ENCODE measurements at places on chromosomes 11 and 22.

- no peak for DNase-seq
Measured at GRCh38 chr11:86099874-86100273, 31.0 kb upstream of the PICALM start.

DNA sequence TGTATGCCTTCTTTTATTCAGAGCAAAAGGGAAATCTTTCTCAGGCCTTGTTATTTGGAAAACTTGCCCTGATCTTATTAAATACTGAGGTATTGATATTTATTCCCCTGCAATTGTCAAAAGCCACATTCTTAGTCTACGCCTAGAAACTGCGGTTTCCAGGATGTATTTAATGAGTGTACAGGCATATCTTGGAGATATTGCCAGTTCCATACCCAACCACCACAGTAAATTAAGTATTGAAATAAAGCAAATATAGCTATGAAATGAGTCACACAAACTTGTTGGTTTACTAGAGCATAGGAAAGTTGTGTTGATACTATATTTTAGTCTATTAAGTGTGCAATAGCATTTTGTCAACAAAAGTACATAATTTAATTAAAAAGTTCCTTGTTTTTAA, 152.7 kb upstream of the CCDC179 start:
- no peak for DNase-seq

- DNase-seq: no peak
Measured at GRCh38 chr11:112514011-112514740, 253.5 kb upstream of the PLET1 start.

DNA sequence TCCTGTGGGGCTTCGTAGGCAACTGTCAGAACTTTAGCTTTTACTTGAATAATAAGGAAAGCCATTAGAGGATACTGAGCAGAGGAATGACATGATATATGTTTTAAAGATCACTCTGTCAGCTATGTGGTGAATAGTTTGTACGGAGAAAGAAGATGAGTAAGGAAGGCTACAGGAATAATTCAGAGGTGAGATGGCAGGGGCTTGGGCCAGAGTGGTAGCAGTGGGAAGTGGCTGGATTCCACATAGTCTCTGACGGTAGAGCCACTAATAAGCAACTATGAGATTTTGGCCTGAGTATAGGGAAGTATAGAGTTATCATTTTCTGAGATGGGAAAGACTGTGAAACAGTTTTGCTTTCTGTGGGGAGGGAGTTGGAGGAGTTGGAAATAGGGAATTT, 93.9 kb upstream of the MTMR2 start:
- DNase-seq: no peak

- DNase-seq: no peak
Measured at GRCh38 chr11:72833083-72833733, 19.0 kb downstream of the ATG16L2 start.

DNA sequence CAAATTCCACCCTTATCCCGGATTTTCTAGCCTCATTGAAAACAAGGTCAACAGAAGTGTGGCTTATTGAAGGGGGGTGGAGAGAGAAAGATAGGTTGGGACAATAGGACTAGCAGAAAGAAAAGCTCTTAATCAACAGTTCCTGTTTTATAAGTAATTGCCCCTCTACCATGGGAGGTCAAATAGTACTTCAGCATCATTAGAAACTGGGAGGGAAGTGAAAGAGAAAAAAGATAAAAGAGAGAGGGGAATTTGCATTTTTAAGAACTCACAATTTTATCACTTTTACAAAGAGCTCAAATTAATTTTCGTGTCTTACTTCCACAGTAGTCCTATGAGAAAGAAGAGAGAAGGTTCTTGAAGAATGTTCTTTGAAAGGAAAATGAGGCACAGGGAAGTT, 89.2 kb downstream of the AMOTL1 start:
- no peak for DNase-seq

GRCh38 chr22:35229865-35230264, 27.4 kb upstream of the HMGXB4 start:
- DNase-seq: no peak

DNA sequence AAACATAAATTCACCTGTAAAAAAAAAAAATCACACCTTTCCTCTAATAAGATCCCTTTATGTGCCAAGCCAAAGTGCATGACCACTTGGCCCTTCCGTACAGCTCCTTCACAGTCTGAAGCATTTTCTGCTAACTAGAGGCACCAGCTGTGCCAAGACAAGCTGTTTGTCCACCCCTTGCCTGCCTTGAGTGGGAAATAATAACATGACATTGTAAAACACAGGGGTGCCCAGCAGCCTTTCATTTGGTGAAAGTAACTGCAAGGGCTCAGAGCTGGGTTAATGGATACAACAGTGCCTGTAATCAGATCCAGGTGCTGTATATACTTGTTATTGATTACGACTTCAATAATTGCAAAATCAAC, 59.2 kb downstream of the DDIAS start:
- no peak for DNase-seq

DNA sequence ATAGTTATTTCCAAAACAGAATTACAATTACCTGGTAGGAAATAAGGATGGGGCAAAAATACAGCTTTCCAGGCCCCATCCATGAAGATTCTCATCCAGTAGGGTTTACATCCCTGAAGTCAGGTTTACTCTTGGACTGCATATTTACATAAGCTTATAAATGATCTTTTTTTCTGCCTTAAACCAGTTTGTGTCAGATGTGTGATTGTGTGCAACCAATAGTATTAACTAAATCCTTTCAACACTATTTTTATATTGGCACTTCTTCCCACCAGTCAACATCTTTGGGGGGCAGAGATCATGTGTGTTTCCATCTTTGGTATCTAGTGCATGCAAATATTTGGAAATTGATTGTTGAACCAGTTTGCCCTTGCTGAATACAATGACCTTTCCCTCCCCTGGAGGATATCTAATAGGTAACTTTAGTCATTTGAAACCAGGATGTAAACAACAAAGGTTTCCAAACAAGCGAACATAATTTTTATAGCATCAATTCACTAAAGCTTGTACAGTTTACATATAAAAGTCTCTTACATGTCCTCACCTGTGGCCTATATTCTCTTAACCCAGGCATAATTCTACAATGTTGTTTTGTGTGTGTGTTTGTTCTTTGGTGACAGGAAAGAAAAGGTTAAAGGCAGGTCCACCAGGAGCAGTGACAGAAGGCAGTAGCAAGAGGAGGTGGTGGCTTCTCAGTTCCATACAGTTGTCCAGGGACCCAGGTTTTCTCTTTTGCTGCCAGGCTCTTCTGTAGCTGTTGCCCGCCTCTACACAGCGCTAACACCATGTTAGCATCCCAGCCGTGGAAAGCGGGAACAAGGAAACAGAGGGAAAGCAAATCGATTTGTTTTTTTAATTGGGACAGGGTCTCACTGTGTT, 1.7 kb upstream of the ME3 start:
- no peak for DNase-seq

- no peak for DNase-seq
Measured at GRCh38 chr11:10503221-10503620, 37.8 kb downstream of the RNF141 start.

- DNase-seq: no peak
Measured at GRCh38 chr11:127308291-127308690, 307.7 kb upstream of the KIRREL3 start.

GRCh38 chr11:70886676-70887541, 365.5 kb downstream of the SHANK2 start:
- DNase-seq: no peak

GRCh38 chr11:66950112-66950535, 8.1 kb downstream of the PC start:
- no peak for DNase-seq

DNA sequence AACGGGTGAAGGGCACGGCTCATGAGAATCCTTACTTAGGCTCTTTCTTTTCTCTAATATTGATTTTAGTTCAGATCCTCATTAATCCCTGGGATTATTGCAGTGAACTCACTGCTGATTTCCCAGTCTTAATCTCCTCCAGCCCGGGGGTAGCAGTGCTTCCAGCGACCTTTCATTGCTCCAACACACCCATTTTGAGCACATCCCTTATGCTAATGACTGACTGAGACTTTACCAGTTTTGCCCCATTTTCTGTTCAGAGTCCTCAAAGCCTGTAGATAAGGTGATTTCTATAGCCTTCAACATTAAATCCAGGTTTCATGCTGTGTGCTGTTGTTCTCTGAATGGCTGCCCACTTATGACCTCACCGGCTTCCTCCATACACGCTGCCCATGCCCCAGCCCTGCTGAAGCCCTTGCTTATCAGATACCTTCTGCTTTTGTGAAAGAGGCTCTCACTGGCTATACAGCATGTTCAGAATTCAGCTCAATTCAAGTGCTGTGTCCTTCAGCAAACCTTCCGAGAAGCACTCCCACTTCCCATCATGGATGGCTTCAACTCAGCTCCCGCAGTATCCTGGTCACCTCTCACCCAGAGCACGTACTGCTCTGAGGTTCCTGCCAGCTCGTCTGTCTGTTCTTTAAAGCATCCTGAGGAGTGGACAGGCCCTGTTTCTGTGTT, 49.0 kb downstream of the PPFIA1 start:
- no peak for DNase-seq

GRCh38 chr11:118343981-118344515, at the start of gene CD3G:
CD3G (plus strand) TSS chr11:118344344; CDS start chr11:118344424, 80 bp downstream.
- peak; percentile 77 for DNase-seq

- no peak for DNase-seq
Measured at GRCh38 chr11:27507557-27508322, 1.2 kb upstream of the LIN7C start.

DNA sequence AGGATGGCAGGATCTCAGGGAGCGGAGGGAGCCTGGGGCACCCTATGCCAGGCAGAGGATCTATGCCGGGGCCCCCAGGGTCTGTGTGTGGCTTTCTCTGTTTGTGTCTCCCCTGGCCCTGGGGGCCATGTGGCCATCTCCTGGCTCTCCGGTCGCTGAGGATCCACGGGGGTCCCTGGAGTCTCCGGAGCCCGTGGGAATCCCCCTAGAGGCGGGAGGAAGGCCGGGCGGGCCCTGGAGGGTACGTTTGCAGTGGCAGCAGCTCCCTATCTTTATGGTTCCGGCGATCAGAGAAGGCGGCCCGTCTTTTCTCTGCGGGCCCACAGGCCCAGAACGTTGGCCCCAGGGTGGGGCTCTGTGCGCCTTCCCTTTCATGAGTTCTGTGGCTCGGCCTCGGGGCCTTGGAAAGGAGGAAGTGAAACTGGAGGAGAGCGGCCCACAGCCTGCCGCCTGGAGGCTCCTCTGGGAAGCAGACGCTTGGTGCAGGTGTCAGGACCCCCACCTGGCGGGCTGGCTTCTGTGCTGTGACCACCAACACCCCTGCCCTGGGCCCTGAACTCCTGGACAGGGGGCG, 82.1 kb downstream of the KCNQ1 start:
- peak; percentile 37 for DNase-seq

DNA sequence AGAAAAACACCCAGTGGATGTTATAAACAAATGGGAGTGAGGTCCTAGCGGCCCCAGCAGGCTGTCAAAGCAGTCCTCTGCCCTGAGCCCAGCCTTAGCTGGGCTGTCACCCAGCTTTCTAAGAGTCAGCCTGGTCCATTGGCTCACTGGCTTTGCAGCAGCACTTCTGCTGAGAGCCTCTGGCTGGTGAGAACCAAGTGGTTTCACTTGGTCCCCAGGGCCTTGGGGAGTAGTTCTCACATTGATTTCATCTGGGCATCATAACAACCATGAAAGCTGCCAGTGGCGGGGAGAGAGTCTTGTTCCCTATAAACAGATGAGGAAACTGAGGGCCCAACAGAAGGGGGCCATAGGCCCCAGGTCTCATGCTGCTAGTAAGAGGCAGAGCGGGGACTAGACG, 11.4 kb downstream of the SEC14L6 start:
- no peak for DNase-seq

- DNase-seq: no peak
Measured at GRCh38 chr11:78030429-78031325, 7.6 kb upstream of the KCTD14 start.

GRCh38 chr22:50058906-50059880, 1.1 kb upstream of the TTLL8 start:
- no peak for DNase-seq

- DNase-seq: no peak
Measured at GRCh38 chr11:70532731-70533130, 134.4 kb downstream of the CTTN start.

DNA sequence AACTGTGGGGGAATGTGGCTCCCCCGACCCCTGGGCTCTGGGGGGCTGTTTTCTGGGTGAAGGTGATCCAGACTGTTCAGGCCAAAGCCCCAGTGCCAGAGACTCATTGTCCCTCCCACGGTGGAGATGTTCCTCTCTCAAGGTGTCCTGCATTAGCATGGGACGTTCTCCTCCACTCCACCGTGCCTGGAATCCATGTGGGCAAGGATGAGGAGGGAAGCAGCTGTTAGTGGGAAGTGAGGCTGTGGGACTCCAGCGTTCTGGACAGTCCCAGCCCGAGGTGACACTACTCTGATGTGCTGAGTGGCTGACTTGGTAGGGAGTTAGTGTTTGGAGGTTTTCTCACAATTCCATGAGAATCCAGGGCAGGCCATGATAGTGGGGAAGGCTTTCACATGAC, 31.4 kb upstream of the CLDN5 start:
- no peak for DNase-seq

GRCh38 chr11:13667795-13668101, 720 bp upstream of the FAR1 start:
- DNase-seq: no peak

DNA sequence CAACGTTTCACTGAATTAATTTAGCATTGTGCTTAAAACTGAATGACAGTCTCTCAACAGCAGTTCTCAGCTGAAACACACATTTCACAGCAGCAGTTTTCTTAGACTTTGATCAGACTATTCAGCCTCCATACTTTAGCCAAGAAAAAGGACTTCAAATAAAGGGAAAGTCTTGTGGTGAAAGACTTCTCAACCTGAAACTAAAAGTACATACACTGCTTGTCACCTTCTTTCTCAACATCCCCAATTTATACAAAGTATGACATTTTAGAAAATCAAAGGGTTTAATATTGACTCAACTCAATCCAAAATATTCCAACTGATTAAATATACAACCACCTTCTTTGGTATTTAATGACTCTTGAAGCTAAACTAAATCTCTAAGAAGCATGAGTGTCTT, 419.0 kb downstream of the LRRC4C start:
- no peak for DNase-seq

GRCh38 chr11:112724496-112724790, 236.8 kb upstream of the NCAM1 start:
- DNase-seq: no peak

GRCh38 chr11:911031-911889, 650 bp upstream of the CHID1 start:
- DNase-seq: no peak

GRCh38 chr11:109885006-109885405, 208.2 kb upstream of the ZC3H12C start:
- DNase-seq: no peak

GRCh38 chr22:17332109-17332800, 37.0 kb upstream of the CECR2 start:
- no peak for DNase-seq

GRCh38 chr22:49867303-49868265, 13.9 kb downstream of the ZBED4 start:
- peak; percentile 5 for DNase-seq

- no peak for DNase-seq
Measured at GRCh38 chr11:88744140-88744539, 321.6 kb downstream of the GRM5 start.

DNA sequence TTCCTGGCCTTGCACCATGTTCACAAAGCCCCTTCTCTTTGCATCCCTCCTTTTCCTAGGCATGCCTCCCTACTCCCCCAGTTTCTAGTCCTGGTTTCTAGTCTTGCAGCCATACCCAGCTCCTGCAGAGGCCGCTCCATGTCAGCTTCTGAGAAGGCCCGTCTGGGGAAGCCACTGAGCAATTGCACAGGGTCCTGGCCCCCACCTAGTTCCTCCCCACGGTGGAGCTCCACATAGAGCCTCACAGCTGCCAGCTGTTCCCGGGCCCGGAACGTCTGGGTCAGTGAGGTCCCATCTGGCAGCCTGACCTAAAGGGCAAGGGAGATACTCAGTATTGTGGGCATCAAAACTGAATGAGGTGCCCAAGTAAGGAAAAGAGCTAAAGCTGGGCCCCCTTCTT, 2.2 kb downstream of the UBXN1 start:
- DNase-seq: no peak
